ENCODE measurements at places on chromosomes 2 and 18.

- no peak for DNase-seq
Measured at GRCh38 chr2:139175510-139175909, 395.3 kb upstream of the NXPH2 start.

DNA sequence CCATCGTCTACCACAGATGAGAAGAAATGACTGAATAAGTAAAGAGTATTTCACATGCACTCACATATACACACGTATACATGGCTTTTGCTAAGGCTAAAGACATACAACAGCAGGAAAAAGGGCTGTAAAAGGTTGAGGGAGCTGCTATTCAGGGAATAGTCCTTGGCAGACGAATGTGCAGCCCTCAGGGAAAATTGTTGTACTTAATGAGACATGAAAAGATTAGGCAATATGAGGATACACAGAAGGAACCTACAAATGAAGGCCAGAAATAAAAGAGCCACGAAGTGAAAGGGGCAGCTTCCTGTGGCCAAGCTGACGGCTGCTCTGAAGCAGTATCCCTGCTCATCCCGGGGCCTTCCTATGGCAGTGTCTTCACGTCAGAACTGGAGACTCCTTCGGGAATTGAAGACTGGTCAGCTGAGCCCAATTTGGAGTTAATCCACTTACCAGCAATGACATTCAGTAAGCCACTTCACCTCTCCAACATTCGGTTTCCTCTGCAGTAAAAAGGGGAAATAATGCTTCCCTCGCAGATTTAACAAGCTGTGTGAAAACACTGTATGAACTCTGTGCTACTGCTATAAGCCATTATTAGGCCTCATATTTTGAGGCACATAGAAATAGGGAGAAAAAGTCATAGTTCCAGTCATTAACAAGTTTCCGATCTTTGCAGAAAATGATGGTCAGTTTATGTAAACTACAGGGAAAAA lies 221.8 kb downstream of the STK39 start:
- no peak for DNase-seq

- no peak for DNase-seq
Measured at GRCh38 chr2:29977284-29977683, 55.9 kb upstream of the ALK start.

DNA sequence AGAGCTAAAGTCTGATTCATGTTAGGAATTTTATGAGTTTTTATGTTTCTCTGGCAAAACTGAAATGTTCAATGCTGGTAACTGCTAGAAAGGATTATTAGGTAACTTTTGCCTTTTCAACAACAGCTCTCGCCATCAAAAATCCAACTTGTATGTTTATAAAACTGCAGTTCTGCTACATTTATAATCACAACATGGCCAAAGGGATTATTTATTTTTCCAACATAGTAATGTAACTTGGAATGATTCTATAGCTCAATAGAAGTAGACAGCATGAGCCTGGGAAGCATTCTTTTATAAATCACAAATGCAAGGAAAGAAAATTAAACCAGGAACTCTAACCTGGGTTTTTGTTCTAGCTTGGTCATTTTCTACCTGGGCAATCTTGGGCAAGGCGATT lies 470.9 kb downstream of the TGIF1 start:
- DNase-seq, result no peak

- no peak for DNase-seq
Measured at GRCh38 chr2:143841935-143842334, 678.0 kb downstream of the ZEB2 start.

- DNase-seq, result no peak
Measured at GRCh38 chr2:11865378-11865777, 118.9 kb downstream of the LPIN1 start.

DNA sequence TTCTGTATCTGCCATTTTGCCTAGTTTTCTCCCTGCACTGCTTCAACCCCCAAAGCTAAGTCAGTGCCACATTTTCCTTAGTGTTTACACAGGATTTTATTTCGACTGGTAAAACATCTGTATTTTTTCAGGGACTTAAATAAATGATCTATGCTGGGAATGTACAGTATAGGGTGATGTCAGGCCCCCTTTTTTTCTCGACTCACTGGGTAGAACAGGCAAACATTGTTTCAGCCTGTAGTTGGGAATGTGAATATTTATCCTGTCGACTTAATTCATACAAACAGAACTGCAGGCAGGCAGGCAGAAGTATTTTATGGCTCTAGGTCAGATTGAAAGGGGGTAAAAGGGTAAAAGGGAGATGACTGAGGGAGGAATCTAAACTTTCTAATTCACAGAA lies 123.5 kb upstream of the ZFP36L2 start:
- DNase-seq, result no peak

DNA sequence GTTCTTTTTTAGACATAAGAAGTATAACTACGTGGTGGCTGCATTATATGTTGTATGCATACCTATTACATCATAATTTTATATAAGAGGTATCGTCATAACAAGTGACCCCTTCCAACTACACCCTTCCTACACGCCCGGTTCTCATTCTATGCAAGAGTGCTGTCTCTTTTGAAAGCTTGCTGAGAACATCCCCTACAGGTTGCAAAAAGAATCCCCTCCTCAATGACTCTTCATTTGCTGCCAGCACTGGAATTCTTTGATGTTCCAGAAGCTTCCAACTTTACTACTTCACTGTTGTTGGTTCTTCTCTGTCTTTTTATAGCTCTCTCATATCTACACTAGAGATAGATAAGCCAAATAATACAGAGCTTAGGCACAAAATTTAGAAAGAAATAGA lies 66.4 kb downstream of the CDH7 start:
- no peak for DNase-seq

GRCh38 chr18:79108549-79109215 lies 39.5 kb downstream of the ATP9B start:
- DNase-seq, result no peak

GRCh38 chr2:185201063-185201462 lies 537.5 kb upstream of the FSIP2 start:
- peak; percentile 65 for DNase-seq

DNA sequence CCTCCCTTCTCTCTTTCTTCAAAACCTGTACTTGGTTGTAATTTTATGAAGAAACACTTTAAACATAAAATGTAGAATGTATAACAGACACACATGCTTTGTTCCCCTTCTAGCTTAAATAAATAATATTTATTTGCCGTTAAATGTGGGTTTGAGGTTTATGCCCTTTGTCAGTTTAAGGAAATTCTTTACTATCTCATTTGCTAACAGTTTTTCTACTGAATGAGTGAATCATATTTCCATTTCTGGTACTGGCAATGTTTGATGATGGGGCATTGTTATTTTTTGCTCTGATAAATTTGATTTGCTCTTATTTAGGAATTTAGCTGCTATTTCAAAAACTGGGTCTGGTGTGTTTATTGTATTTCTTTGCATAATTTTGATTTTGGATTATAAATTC lies 555.6 kb downstream of the CCDC85A start:
- DNase-seq, result no peak

GRCh38 chr2:164178835-164179465 lies 442.3 kb downstream of the GRB14 start:
- DNase-seq, result no peak

- no peak for DNase-seq
Measured at GRCh38 chr2:53631313-53632125, 136.1 kb upstream of the CHAC2 start.

DNA sequence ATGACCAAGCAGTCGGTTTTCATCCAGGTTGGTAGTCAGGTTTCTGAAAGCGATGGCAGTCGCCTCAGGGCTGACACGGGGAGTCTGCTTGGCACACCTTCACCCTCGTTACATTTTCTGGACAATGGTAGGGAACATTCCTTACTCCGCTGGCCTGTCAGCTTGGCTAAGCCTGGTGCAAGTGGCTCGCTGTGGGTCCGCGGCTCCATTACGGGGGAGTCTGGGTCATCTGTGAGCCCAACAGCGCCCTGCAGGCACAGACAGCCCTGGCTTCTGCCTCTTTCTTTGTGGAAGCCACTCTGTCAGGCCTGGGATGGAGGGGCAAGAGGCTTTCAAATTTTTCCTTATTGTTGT lies 95.6 kb downstream of the HDAC4 start:
- DNase-seq, result no peak

DNA sequence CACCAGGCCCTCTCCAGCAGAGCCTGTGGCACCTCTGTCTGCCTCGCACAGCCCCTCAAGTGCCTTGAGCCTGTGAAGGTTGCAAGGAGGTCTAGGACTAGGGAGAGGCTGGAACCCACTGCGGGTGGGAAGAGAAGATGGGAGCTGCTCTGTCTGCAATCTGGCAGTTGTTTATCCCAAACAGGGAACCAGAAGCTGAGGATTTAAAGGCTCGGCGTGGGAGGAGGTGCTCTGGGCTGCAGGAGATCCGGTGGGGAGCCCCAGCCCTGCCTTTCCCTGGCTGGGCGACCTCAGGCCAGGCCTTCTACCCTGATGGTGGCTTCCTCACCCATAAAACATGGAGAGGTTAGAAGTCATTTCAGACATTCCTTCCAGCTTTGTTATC lies 174.1 kb downstream of the SMAD7 start:
- no peak for DNase-seq

- no peak for DNase-seq
Measured at GRCh38 chr2:238655198-238655860, 192.6 kb upstream of the TWIST2 start.

DNA sequence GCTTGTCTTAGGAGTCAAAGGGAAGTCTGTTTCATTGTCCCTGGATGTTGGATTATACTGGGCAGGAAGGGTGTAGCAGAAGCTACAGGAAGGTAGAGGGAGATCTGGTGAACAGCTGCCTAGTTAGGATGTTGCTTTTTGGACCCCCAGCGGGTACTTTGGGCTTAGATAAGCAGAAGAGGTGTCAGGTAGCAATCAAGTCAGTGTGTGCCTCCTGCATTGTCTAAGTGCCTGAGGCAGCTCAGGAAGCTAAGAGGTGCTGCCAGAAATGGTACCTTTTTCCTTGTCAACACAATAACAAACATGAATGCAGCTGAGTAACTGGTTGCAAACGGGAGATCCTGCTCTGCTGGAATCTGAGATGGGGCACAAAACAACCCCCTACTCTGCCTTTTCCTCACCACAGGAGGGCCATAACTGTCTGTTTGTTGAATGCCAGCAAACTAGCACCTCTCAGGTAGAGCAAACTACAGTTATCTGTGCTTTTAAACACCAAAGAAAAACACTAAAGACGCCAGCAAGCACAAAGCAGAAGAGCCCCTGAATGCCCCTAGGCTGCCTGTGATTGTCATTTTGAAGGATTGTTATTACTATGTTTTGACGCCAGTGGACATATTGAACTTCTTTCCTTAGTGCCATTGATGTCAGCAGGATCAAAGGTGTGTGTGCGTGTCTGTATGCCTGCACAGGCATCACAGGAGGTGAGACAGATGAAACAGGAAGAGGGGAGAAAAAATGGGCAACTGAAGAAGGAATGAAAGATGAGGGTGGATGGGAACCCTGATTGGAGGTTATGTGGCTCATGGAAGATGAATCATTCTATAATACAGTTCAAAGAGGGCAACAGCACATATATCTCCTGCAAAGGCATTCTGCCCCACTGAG lies 151.4 kb downstream of the ETAA1 start:
- no peak for DNase-seq

DNA sequence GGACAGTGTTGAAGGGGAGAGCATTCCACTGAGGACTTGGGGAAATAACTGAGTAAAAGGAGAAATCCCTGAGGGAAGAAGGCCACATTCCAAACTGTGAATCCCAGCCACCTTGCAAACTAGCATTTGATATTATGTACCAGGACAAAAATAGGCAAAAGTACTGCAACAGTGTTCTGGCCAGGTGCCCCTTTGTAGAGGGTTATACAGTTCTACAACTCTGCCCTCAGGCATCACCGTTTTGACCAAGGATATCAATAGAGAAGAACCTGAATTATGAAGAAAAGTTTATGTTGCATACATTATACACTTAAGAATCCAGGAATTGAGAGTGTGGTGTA lies 20.6 kb upstream of the CAVIN2 start:
- no peak for DNase-seq

DNA sequence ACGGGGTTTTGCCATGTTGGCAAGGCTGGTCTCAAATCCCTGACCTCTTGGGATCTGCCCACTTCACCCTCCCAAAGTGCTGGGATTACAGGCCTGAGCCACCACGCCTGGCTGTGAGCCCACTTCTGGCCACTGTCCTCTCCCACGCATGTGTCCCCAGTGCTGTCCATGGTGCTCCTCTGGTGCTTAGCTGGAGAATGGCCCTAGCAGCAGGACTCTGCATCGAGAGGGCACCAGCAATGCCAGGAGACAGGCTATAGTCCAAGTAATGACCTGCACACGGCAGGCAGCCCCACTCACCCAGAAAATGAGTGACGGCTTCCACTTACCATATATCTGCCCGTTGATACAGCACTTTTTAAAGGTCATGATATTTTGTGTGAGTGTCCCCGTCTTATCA lies 66.3 kb upstream of the NARS1 start:
- no peak for DNase-seq
